NCI-H1105 (cell line): ENCODE measurements at places on chromosomes 16 and 17.

DNA sequence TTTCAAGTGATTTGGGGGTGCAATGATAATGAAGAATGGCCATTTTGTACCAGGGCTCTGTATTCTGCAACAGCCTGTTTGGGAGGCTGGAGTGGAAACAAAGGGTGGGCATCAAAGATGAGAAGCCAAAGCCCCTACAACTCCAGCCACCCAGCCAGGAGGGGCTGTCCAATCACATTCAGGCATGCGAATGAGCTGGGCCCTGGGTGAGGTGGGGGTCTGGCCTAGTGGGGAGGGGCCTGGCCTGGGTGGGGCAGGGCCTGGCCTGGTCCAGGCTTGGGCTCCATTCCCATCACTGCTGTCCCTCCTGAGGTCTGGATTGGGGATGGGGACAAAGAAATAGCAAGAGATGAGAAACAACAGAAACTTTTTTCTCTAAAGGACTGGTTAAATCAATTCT is 6.4 kb downstream of the AOC3 start:
- no peak for DNase-seq

DNA sequence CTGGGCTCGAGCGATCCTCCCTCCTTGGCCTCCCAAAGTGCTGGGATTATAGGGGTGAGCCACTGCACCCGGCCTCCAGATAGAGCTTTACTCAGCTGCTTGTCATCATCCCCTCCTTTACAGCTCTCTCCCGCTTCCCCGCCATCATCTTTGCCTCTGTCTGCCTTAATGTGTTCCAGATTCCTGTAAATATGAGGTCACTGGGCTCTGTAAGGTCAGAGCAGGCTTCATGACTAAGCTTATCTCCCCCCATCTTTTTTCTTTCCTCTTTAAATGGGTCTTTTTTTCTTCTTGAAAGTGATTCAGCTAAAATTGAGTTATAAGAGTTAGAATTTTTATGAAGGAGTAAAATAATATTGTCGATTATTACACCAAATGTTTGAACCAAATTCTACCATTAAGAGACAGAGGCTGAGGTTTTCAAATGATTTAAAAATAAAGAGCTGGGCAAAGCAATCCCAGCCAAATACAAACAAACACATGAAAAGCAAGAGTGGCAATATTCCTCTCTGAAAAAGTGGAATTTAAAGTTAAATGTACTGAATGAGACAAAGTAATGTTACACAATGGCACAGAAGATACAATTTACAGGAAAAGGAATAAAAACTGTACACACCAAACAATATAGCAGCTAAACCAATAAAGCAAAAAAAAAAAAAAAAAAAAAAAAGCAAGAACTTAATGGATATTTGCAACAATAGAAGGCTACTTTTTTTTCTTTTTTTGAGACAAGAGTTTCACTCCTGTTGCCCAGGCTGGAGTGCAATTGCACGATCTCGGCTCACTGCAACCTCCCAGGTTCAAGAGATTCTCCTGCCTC is 62.1 kb downstream of the CRISPLD2 start:
- no peak for DNase-seq

DNA sequence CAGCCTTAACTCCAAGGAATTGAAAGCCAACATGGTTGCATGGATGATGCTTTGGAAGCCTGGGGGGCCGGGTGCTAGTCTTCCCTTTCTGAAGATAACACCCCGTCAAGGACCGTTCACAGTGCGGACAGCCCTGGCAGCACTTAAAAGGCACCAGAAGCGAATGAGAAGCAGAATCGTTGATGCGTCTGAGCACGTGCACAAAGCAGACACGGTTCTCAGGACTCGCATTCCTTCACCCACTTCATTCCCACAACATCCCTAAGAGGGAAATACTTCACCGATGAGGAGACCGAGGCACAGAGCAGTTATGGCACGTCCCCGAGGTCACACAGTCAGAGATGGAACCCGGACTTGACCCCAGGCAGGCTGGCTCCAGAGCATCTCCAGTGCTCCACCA is 14.2 kb downstream of the TRPV1 start:
- no peak for DNase-seq

GRCh38 chr16:2295056-2295798 is 27.3 kb upstream of the RNPS1 start:
- DNase-seq, result no peak

DNA sequence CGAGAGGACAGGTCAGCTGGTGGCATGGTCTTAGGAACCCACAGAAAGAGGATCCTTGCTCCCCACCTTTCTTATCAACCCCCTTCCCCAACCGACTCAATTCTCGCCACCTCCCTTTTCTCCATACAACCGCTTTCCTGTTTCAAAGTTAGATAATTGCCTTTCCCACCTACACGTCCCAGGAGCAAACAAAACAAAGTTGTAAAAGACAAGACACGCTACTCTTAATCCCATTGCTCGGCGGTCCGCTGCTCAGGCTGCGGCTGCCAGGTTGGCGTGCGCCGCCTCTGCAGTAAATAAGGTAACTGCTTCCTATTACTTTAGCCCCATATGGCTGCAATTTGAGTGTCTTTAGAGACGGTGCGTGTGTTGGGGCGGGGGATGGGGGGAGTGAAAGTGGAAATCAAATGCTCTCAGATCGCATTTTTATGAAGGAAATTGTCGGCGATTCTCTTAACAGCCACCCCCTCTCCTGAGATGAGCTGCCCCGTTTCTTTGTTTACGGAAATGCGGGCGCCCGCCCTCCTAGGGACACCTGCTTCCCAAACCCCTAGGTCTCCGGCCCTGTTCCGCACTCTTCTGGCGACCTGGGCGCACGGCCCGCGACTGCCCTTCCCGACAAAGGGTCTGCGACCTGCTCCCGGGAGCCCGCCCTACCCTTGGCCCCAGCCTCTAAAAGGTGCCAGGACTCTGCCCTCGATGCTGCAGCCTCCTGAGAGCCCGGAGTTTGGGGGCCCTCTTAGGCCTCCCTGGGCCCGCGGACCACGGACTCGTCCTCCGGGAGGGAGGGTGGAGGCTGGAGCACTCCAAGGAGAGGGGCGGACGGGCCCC is 3.7 kb upstream of the CBX8 start:
- no peak for DNase-seq

GRCh38 chr17:20128036-20128667 is 119.0 kb downstream of the SPECC1 start:
- no peak for DNase-seq

DNA sequence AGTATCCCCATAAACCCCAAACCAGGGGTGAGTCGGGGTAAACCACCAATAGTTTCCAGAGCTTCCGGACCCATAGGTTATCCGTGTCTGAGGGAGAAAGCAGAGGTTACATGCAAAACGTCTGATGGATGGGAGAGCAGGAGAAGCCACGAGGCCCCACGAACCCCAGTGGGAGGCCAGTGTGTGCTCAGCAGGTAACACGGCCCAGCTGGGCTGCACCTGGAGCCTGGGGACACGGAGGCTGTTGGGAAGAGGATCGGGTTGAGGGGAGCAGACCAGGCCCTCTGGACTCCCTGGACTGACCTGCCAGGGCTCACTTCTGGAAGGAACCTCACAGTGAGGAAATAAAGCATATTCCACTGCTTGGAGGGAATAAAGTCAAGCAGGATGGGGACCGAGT is 78.1 kb downstream of the SEC14L1 start:
- DNase-seq, result no peak

- no peak for DNase-seq
These were observed 749 bp downstream of the GRIN2A start for GRCh38 chr16:10181196-10182162.

DNA sequence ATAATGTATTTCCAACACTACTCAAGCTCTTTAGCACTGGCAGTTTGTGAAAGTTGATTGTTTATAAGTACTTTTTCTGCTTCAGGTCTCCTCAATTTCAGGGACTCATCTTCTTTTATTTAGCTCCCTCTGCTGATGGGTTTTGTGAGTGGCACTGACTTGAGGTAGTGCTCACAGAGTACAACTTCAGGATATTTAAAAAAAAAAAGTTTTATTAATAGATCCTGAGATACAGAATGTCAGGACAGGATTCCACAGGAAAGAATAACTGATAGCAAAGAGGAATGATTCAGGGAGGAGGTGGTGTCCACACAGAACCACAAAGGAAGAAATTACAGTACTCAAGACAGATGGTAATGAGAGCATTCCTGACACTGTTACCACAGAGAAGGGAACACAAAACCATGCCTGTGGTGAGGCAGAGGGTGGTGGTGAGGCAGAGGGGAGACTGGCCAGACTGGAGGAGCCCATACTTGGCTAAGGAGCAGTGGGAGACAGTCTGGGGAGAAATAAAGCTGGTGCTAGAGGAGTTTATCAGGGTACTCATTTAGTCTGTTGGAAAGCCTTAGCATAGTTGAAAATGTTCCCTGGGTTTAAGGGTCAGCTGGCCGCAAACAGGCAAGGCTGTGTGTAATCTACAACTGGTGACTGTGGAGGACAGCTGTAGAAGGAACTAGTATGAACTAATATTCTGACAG is 63.7 kb downstream of the SPAG9 start:
- no peak for DNase-seq

- DNase-seq, result no peak
These were observed 144.8 kb downstream of the GSG1L start for GRCh38 chr16:27918755-27919154.

DNA sequence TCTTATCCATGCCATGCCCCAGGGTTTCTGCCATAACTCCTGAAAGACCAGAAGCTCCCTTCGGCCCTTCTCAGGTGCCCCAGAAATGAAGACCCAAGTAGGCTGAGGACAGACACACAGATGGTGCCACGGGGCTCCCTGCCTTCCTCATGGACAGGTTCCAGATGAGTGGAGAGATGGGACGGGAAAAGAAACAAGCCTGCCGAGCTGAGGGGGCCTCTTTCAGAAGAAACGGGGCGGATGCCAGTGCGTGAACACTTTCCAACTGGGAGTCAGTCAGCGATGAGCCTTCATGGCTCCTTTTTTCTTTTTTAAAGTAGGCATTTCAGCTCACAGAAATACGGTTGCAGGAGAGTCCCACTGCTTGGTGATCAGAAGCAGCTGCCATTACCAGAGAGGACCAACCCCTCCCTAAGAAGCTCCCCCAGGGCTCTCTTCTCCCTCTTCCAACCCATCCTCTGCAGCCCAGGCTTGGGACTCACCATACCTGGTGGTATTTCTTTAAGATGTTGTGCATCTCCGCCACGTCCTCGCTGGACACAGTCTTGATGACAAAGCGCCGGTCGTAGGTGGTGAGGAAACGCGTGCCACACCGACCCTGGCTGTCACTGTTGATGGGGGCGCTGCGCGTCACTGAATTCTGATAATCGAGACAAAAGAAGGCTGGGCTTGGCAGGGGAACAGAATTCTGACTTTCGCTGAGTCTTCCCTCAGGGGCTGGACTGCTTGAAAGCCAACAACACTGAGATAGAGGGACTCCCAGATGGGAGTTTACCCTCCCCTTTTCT is 19.2 kb downstream of the PIP4K2B start:
- DNase-seq, result no peak
